ENCODE measurements at places on chromosomes 7 and 10.

- DNase-seq, result no peak
Measured at GRCh38 chr10:20004087-20004523, 187.9 kb downstream of the PLXDC2 start.

GRCh38 chr10:621981-622740 is 67.3 kb downstream of the DIP2C start:
- DNase-seq, result no peak

GRCh38 chr10:93570383-93570782 is 3.9 kb downstream of the FFAR4 start:
- no peak for DNase-seq

DNA sequence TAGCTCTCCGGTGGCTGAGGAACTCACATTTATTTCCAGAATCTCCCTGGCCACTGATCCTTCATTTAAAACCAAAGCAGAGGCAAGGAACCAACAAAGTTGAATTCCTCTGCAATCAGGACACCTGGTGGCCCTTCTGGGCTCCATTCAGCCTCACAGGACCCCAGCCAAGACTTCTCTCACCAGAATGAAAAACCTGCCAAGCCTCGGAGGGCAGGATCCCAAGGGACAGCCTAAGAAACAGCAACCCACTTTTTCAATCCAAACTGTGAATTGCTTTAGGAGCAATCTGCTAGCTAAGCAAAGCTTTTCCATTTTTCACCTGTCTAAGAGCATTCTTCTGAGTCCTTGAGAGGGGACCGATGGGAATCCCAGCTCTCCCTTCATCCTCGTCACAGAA is 34.6 kb downstream of the OAT start:
- no peak for DNase-seq

DNA sequence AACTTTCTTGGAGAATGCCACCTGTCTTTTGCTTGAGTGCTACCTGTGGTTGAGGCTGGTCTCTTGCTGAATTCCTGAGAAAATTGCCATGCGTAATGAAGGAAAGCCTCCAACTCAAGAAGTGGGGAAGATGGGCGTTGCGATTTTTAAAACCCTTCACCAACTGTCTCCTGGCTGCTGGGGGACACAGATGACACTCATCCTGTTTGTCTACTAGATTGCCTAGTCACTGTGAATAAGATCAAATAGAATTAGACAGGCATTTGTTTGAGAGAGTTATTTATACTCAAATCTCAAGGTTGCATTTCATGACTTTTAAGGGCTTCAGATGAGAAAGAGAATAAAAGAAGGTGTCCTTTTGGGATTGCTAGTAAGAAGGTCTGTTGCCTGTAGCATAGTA is 84.3 kb upstream of the MTPN start:
- DNase-seq, result no peak

- DNase-seq, result no peak
Measured at GRCh38 chr7:129066290-129067131, 11.6 kb upstream of the TNPO3 start.

DNA sequence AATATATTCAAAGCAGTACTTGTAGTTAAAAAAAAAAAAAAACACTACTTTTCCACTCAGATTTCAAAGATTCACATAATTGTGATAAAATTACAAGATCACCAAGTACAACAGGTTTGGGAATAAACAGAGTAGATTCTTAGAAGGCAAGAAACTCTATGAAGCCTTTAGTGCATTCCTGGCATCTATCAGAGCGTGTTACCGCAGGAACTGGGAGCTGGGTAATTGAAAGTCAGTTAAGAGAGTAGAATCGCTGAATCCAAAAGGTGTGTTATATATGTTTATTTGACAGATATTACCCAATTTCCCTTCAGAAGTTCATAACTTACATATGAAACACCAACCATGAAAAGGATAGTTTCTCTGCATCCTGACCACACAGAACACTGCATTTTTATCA is 159.2 kb upstream of the PLXNA4 start:
- DNase-seq, result no peak

GRCh38 chr7:157462419-157462771 is 125.6 kb downstream of the DNAJB6 start:
- no peak for DNase-seq

DNA sequence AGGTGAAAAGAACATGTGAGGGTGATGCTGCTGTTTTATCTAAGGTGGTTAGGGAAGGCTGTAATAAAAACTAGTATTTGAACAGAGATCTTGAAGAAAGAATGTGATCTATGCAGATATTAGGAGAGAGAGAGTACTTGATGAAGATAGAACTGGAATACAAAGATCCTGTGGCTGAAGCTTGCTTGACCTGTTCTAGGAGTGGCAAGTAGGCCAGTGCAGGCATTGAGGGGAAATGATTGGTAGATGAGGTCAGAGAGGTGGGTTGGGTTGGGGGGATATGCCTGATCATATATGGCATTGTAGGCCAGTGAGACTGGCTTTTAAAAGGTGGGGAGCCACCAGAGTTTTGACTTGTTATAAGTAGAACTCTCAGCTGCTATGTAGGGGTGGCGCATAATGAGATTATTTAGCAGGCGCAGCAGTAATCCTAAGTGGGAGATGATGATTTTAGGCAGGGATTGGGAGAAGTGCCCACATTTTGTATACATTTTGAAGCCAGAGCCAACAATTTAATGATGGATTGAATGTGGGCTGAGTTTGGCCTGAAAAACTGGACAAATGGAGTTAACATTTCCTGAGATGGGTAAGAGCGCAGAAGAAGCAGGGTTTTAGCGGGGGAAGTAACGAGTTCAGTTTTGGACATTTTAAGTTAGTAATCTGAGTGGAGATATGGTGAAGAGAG is 8.2 kb downstream of the CCSER2 start:
- no peak for DNase-seq

DNA sequence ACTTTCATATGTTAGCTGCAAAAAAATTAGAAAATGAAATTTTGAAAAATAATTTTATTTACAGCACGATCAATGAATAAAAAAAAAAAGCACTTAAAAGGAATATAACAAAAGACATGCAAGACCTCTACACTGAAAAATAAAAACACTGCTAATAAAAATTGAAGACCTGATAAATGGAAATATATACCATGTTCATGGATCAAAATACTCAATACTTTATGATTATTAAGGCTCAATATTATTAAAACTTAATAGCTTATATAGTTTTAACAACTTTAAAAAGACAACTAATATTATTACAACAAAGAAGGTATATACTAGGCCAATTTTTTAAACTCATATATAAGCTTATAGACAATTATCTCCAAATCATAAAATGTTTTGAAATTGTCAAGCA is 143.0 kb downstream of the GFRA1 start:
- no peak for DNase-seq

DNA sequence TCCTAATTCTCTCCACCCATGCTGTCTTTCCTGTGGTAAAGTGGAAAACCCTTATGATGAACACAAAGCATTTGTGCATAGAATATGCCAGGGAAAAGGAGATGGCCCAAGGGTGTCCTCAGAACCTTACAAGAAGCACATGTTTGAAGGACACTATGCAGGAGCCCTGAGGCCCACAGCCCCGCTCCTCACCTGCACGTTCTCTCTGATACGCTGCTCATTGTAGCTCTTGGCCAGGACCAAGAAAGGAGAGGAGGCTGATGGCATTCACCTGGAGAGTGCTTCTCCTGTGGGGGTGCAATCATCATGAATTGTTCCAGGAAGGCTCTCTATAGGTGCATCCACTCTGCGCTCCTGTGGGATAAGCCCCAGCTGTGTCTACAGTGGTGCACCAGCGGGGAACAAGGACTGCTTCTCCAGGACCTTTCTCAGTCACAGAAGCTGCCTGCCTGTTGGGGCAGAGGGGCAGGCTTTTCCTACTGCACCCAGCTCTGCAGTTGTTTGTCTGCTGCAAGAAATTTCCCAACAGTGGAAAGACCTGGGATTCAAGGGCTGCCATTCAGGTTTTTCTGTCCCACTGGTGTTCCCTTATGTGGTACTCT is 19.9 kb downstream of the AKR1C2 start:
- DNase-seq, result no peak

- DNase-seq, result no peak
Measured at GRCh38 chr7:129969881-129970446, 17.2 kb upstream of the UBE2H start.

DNA sequence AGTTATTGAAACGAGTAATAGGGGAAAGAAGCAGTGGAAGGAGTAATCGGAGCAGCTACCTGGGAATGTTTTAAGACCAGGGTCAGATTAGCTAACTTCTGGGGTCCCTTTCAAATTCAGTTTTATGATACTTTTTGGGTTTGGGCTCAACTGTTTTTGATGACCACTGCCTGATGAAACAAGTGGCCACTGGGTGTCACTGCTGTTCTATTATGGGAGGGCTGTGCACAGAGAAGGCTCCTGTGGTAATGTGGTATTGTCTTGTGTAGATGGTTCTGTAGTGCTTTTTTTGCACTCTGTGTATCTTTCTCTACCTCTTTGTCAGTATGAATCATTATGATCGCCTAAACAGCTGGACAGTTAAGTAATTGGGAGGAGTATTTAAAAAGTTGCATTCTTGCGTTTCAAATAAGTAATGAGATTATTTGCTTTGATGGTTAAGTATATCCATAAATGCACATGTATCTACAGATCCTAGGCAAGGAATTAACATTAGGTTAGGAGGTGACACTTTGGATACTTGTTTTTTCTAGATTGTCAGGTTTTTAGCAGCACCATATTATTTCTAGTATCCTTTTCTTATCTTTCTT is 128.4 kb downstream of the ABCA13 start:
- no peak for DNase-seq

- DNase-seq, result no peak
Measured at GRCh38 chr7:133081119-133081598, 731 bp downstream of the CHCHD3 start.

DNA sequence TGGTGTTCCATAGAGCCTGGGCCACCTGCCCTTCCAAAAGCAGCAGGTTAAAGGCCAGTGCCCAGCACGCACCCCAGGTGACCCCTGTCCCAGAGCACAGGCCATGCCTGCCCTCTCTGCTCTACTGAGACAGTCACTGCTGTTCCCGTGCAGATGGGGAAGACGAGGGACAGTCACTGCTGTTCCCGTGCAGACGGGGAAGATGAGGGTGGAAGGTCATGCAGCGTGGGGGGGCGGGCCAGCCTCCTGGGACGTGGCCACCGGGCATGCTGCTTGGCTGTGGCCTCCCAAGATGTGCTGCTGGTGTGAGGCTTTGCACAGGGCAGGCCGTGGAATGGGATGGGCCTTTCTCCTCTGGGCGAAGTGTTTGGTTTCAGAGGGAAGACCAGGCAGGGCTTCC is 18.4 kb downstream of the LRRC27 start:
- DNase-seq, result no peak

- DNase-seq, result no peak
Measured at GRCh38 chr10:96369890-96370583, 11.2 kb upstream of the OPALIN start.

DNA sequence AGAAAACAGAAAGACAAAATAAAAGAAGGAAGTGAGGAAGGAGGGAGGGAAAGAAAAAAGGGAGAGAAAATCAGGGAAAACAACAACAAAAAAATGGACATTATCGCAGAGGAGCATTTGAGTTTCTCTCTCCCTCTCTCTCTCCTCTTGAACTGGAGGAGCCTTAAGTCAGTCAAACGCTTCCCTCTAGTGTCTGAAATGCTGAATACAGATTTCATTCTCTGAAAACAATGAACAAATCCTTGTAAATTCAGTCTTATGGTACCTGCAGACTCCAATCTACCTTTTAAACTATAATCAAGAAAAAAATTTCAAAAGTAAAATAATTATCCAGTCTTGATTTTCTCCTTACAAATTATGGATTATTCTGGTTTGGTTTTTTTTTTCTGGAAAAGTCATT is 89.2 kb upstream of the PFKP start:
- no peak for DNase-seq

GRCh38 chr10:24009736-24010135 is 199.2 kb upstream of the KIAA1217 start:
- no peak for DNase-seq

- DNase-seq, result no peak
Measured at GRCh38 chr10:90450797-90451196, 407.0 kb downstream of the HTR7 start.

- no peak for DNase-seq
Measured at GRCh38 chr7:24135003-24135817, 148.8 kb upstream of the NPY start.

DNA sequence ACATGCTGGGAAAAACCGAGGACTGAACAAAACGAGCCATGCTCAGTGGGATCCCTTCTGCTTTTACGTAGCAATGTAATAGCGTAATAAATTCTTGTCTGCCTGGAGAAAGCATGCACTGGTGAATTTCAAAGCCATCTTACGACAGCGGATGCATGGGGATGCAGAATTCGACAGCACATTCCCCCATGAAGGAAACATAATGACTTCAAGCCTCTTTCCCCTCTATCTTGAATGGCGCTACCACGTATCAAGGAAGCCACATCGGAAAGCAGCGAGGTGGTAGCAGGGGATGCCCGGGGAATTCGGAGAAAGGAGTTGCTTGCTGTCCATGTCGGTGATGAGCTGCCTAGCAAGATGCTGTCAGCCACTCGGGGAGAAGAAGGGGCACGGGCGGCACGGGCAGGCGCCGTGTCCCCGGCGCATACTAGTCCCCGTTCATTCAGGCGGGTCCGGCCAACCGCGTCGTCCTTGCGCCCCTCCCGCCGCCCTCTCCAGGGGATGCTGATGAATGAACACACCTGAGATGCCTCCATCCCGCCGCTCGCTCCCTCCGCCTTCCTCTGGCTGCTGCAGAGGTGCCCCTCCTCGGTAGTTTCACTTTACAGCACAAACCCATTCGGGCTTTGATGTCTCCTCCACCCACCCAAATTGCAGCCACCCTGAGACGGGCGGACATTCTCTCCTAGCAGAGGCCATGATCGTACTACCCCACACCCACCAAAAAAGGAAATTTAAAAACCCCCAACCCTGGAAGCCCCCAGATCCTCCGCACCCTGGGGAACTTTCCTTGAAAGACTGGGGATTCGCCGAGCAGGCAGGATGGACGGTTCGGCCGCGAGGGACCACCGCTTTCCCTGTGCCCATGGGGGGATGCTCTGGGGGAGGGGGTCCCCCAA is 644 bp downstream of the SORBS1 start:
- peak; percentile 31 for DNase-seq

GRCh38 chr10:113930482-113931057 is 76.1 kb downstream of the NHLRC2 start:
- DNase-seq, result no peak

GRCh38 chr7:133676805-133677370 is 424.0 kb downstream of the EXOC4 start:
- DNase-seq, result no peak

- no peak for DNase-seq
Measured at GRCh38 chr7:124086843-124087242, 54.0 kb upstream of the TMEM229A start.

DNA sequence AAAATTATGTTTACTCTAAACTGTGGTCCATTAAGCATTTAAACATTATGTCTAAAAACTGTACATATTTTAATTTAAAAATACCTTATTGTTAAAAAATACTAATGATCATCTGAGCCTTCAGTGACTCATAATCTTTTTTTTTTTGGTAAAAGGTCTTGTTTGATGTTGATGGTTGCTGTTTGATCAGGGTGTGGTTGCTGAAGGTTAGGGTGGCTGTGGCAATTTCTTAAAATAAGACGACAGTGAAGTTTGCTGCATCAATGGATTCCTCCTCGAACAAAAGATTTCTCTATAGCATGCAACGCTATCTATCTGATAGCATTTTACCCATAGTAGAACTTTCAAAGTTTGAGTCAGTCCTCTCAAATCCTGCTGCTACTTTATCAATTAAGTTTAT is 180.0 kb upstream of the AHR start:
- DNase-seq, result no peak
